ENCODE measurements at places on chromosomes 3 and 15.

GRCh38 chr3:109413049-109413448, 75.7 kb upstream of the DPPA4 start:
- no peak for DNase-seq

GRCh38 chr3:15307580-15307979, 24.8 kb downstream of the SH3BP5 start:
- DNase-seq: no peak

DNA sequence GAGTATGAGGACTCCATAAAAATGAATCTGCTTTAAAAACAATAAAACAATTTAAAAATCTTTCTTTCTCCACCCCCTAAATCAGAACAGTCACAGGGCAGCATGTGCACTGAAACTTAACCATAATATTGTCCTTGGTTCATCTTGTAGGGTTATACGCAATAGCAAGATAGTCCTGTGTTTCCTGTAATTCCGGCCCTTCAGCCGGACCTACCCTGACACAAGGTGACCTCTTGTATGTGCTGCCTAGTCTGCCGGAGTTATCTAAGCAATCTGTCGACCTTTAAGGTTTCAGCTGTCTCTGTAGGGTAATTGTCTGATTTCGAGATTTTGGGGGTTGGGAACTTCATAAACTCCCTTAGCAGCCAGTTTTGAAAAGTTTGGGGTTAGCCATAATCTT, 99.9 kb downstream of the DHX36 start:
- no peak for DNase-seq

- DNase-seq: no peak
Measured at GRCh38 chr3:184977796-184978195, 165.8 kb downstream of the VPS8 start.

DNA sequence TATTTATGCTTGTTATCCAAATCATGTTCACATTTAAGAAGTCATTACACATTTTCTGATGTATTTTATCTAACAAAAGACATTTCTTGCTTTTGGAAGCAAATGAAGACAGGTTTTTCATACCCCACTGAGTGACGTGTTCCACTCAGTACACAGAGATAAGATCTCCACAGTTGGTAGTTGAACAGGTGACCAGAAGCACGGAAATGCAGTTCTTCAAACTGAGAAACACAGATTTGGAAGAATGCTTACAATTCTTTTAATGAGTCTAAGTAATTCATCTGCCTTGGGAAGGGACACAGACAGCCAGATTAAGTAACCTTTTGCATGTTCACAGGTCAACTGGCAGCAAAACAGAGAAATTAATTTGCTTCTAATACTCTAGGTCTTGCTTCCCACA, 23.1 kb downstream of the PTX3 start:
- DNase-seq: no peak

- DNase-seq: no peak
Measured at GRCh38 chr3:144073698-144074097, 102.1 kb downstream of the DIPK2A start.

GRCh38 chr15:68383161-68384074, 48.5 kb downstream of the ITGA11 start:
- DNase-seq: peak; percentile 70

GRCh38 chr3:190044142-190044541, 76.6 kb downstream of the P3H2 start:
- no peak for DNase-seq

DNA sequence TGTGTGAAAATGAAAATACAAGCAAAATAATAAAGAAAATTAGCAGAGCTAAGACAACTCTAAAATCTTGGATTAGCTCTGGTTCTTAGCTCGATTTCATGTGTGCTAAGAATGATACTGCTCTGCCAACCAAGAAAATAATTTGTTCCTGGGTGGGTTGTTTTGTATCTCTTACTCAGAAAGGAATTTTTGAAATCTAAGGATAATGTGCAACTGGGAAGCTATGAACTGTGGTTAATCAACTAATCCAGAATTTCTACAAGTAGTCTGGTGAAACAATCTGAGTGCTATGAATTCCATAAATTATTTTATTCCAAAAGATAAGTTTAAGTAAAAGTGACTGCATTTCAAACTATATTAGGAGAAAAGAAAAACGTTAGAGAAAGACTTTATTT, 92.0 kb downstream of the TFDP2 start:
- no peak for DNase-seq

DNA sequence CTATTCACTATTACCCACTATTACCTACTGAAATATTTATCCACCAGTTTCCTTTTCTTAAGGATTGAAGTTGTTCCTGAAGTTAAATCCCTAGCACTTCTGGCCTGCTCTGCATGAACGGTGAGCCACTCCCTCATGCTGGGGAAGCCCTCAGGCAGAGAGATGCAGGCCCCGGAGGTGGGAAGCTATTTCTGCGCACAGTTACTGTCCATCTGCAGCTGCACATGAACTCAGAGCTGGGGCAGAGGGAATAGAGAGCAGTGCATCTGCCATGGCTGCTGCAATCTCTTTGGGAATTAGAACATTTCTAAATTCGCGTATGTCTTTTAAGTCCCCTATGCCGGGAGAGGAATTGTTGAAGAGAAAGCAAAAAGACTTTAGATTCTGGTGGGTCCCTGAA, 6.3 kb upstream of the GALNT15 start:
- no peak for DNase-seq

DNA sequence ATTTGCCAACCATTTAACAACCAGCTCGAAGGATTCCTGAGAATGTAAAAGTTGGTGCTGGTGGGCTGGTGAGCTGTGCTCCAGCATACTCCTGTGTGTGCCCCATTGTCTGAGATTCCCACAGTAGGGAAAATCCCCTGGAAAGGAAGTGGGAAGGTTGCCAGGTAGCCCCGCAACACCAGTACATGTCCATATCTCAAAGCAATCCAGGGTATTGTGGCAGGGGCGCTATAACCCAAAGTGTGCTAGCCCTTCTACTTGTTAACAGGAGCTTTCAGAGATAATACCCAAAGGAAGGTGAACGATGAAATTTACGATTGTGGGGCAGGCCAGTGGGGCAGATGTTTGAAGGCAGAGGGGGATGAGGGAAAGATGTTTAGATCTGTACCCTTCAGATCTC, 42.7 kb upstream of the SYNM start:
- no peak for DNase-seq

DNA sequence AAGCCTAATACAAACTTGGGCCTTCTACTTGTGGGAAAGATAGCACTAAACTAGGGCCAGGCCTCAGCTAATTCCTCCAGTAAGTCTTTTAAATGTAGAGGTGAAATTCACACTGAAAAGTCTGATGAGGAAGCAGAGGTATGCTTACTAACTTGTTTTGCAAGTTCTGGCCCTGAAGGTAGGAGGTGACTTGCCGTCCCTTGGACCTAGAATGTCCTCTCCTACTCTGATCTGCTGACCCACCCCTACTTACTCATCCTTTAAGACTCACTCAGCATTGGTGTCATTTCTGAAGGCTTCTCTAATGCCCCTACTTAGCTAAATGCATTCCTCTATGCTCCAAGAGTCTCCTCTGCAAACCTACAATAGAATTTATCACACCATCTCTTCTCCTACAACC, 19.4 kb downstream of the RIOX2 start:
- peak; percentile 14 for DNase-seq

DNA sequence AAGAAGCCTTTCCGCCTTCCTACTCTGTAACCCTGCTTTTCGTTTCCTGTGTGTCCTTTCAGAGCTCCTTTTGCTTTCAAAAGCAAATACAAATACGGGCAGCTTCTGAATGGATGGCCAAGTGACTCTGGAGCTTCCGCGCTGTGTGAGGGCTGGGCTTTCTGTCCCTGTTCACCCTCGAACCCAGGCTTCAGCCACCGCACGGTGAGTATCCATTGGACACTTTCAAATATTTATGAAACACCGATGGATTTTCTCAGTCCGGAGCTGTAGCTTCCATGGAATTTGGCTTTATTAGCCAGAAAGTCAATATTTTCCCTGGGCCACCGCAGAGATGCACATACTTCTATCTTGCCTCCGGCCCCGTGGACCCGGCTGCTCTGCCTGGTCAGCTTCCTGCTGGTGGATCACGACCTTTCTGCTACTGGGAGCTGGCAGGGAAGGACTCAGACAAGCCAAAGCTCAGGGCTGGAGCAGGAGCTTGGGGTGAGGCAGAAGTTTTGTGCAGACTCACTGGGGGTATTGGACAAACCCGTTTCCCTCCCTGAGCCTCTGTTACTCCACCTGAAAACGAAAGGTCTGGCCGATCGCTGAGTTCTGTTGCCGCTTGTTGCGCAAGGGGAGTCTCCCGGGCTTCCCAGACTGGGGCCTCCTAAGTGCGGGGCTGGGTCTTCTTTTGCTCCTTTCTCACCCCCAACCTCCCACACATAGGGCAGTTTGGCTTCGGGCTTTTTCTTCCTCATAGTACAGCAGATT, 63.6 kb downstream of the LINGO1 start:
- peak; percentile 55 for DNase-seq

DNA sequence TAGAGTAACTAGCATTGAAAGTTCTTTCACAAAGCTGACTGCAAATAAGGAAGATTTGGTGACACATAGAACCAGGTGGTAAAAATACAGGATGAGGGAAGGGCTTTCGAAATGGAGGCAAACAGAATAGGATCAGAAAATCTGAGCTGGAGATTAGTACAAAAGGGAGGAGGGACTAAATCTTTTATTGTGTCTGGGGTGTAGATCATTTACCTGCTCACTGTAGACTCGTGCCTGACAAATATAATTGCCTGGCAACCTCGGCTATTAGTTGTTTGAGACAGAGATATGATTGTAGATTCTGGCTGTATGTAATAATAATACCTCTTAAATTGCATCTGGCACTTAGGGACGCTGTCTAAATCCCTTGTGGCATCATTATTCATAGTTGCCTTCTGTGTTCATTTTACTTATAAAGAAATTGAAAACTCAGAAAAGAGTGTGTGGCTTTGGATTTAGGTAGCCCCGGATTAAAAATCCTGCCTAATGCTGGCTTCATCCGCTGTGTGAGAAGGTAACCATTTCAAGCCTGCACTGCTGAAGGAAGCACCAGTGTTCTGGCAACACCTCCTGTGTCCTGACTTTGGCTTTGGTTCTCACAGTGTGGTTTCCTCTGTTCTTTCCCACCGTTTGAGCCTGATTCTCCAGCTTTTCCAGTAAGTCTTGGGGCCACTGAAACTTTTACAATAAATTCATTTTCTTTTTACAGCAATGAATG, 25.0 kb upstream of the GPR160 start:
- no peak for DNase-seq

GRCh38 chr3:124818398-124819091, 68.6 kb downstream of the ITGB5 start:
- peak; percentile 7 for DNase-seq

DNA sequence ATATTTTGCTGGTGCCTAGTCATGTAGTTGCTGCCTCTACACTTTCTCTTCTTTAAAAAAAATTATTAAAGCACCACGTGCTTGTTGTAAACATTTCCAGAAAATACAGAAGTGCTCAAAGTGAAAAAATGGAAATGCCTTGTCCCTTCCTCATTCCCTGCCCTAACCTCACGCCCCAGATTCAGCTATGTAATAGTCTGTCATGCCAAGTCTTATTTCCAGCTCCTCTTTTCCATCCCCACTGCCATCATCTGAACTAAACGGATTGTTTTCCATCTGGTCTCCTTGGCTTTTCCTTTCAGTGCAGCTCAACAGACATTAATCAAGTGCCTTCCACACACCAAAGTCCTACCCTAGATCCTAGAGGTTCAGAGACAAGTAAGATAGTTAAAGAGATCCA, 15.5 kb downstream of the ZNF774 start:
- DNase-seq: peak; percentile 87

- no peak for DNase-seq
Measured at GRCh38 chr3:71850654-71851053, 65.7 kb upstream of the PROK2 start.

GRCh38 chr3:99458013-99458412, 180.4 kb upstream of the COL8A1 start:
- no peak for DNase-seq

- no peak for DNase-seq
Measured at GRCh38 chr15:66882251-66883020, 180.4 kb downstream of the SMAD6 start.

DNA sequence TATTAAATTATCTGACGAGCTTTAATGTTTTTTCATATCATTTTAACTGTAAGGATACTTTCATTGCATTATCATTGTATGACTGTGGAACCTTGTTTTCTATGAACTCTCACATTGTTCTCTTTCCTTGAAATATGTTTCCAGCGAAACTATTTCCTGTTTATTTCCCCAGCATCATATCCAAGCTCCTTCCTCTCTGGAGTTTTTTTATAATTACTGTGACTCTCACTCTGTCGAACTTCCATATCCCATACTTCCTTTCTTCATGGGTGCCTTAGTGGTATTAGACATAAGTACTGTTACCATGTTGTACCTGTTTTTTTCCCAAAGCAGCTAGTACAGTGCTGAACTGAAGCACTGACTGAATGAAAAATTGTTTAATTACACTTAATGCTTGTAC, 373.6 kb upstream of the CNTN3 start:
- no peak for DNase-seq

- no peak for DNase-seq
Measured at GRCh38 chr3:196789885-196790359, 50.3 kb downstream of the PAK2 start.

DNA sequence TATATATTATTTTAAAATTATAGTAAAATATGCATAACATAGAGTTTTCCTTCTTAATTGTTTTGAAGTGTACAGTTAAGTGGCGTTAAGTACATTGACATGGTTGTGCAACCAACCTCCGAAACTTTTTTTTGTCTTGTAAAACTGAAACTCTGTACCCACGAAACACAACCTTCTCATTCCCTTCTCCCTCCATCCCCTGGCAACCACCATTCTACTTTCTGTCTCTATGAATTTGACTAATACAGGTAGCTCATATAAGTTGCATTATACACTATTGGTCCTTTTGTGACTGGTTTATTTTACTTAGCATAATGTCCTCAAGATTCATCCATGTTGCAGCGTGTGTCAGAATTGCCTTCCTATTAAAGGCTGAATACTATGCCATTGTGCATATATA, 179.4 kb downstream of the SATB1 start:
- DNase-seq: no peak

GRCh38 chr3:153958635-153959595, 162.3 kb upstream of the ARHGEF26 start:
- no peak for DNase-seq

- peak; percentile 50 for DNase-seq
Measured at GRCh38 chr3:151328298-151328995, 902 bp downstream of the P2RY13 start.

DNA sequence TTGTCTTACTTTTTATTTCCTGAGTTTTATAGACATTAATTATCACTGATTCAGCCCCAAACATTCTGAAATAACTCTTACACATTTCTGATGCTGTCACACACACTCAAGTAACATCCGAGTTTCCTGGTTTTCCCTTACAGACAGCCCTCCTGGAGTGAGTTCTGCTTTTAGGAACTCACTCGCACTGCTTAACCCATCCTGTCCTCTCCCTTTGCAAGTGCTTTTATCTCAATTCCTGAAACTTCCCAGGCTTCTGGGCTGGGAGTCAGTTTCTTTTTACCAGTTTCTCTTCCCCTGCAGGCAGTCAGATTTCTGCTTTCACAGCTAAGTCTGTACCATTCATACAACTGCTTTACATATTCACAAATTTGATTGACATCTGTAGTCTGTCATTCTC, 15.6 kb upstream of the SH3GL3 start:
- DNase-seq: peak; percentile 56

GRCh38 chr3:148075771-148076716, 621.7 kb upstream of the AGTR1 start:
- no peak for DNase-seq

- no peak for DNase-seq
Measured at GRCh38 chr3:189076449-189076848, 95.3 kb upstream of the TPRG1 start.
